T-helper 2 cell treated with Interferon-gamma antibody and Interleukin-4, amounts not matched to agents 5 μg/mL and 100 μg/mL, for 36 hours (primary cell): ENCODE measurements at places on chromosomes 5 and 9.
A peak's percentile ranks its signal among the peaks of the same experiment; 100 is the strongest.

- DNase-seq = no peak
Observed at GRCh38 chr5:72470826-72471225, 36.4 kb downstream of the ZNF366 start.

DNA sequence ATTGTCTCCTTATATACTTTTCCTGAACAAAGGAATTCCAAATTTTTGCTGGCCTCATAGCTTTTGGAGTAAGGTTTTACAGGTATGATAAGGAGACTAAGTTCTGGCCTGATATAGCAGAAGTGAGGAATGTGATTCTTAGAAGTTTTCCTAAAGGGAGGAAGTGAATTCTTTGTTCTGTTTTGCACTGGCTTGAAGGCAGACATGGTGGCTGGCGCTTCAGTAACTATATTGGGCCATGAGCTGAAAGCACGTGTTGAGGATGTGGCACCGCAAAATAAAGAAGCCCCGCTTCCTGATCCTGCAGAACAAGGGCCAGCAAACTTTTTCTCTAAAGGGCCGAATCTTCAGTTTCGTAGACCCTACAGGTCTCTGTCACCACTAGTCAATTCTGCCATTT is 224.2 kb downstream of the SNX18 start:
- DNase-seq = no peak

- peak; percentile 53 for DNase-seq
Observed at GRCh38 chr5:96875791-96876291, 459 bp upstream of the ERAP2 start.

DNA sequence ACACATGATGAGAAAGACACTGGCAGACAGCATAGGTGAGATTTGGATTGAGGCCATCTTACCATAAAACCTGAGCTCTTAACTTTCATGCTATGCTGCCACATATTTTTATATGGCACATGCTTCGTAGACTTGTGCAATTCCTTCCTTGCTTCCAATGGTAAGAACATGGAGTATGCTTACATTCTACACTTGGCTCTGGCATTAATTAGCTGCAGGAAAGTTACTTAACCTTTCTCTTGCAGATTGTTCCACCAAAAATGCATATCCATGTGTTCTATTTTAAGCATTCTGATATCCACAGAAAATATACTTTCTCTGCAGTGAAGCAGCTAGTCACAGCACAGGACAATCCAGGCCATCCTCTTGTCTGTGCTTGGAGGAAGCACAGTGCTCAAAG is 119.4 kb downstream of the MPDZ start:
- no peak for DNase-seq

GRCh38 chr9:86099701-86100364 is 475 bp upstream of the GOLM1 start:
- peak; percentile 30 for DNase-seq

DNA sequence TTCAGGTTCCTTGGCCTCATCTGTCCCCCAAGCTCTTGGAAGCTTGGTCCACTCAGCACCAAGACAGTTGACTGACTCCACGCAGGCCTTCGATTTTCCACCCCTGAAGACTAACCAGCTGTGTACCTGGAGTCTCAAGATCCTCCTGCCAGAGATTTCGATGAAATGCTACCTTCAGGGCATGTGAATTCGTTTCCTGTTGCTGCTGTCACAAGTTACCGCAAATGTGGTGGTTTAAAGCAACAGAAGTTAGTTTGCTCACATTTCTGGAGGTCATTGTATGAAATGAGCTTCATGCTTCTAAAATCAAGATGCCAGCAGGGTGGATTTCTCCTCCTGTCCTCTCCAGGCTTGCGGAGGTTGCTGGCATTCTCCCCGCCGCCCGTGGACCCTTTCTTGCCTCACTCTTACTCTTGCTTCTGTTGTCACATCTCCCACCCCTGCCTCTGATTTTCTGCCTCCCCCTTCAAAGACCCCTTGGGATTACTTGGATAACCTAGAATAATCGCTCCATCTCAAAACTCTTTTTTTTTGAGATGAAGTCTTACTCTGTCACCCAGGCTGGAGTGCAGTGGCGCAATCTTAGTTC is 27.6 kb upstream of the RETREG1 start:
- DNase-seq = no peak

GRCh38 chr5:111935835-111936234 is 178.8 kb upstream of the NREP start:
- no peak for DNase-seq

- DNase-seq = no peak
Observed at GRCh38 chr5:158055111-158055501, 196.2 kb upstream of the CLINT1 start.

- DNase-seq = no peak
Observed at GRCh38 chr5:93675460-93676450, 65.6 kb downstream of the POU5F2 start.

DNA sequence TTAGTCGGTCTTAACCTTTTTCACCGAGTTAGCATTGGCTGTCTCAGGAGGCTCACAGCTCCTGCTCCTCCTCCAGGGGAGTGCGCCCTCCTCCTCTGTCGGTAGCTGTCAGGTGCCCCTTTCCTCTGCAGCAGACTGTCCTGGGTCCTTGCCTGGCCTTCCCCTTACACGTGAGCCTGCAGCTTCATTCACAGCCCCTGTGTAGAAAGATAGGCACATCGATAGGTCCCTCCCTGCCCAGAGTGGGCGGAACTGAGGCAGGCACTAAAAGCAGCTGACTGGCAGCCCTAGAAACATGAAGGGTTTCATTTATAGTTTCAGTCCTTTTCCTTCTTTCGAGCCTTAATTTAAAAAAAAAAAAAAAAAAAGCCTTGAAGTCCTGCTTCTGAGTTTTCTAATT is 17.2 kb downstream of the TENT4A start:
- no peak for DNase-seq

DNA sequence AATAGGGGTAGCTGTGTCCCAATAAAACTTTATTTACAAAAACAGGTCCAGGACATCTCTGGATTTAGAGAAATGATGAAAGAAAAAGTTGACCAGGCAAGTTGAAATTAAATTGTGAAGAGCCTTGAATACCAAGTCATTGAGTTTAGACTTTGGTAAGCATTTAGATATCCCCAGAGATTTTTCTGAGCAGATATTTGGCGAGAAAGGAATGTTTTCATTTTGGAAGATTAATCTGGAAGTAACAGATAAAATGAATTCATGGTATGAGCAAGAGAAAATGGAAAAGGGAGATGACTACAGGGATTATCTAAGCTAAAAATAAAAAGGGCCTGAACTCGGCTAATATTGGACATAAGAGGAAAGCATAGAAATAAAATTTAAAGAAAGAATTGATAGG is 157.6 kb downstream of the ACTL7B start:
- no peak for DNase-seq

- DNase-seq = no peak
Observed at GRCh38 chr5:8500426-8500825, 631.5 kb downstream of the MTRR start.

- no peak for DNase-seq
Observed at GRCh38 chr9:112489039-112489546, 2.5 kb downstream of the KIAA1958 start.
